ENCODE measurements at places on chromosomes 12 and 14. TPM values are rescaled to one million over a fixed set of nuclear protein-coding genes. Genes with fewer than 3 reads are reported as not detected.

DNA sequence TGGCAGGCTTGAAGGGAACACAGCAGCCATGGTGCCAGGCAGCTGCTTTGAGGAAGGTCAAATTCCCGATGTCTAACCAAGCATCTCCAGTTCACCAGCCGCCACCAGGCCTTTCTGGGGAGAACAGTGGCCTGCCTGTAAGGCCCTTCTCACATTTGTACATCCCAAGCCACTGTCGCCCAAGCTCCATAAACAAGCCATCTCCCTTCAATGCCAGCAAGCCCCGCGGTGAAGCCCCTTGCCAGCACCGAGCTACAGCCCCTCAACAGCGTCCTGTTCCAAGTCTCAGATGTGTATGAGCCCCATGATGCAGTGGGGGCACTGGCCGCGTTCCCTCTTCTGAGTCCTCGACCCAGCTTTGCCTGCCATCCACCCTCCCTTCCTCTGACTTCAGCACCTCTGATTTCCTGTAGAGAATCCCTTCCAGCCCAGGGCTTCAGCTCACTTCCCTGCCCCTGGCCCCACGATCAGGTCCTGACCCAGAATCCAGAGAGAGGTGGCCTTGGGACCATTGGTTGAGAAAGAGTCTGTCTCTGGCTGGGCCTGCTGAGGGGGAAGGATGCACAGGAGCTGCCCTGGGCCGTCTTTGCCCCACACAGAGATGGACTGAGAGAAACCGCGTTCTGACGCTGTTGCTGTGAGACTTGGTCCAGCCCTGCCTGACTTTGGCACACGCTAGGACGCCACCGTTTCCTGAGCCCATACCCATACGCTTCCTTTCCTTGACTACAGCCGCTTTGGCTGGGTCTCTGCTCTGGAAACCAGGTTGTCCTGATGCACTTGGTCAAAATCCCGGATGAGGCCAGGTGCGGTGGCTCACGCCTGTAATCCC is 1.9 kb upstream of the MMP17 start:
- no peak for DNase-seq

GRCh38 chr12:117360551-117361346 is 677 bp downstream of the NOS1 start:
- no peak for DNase-seq

DNA sequence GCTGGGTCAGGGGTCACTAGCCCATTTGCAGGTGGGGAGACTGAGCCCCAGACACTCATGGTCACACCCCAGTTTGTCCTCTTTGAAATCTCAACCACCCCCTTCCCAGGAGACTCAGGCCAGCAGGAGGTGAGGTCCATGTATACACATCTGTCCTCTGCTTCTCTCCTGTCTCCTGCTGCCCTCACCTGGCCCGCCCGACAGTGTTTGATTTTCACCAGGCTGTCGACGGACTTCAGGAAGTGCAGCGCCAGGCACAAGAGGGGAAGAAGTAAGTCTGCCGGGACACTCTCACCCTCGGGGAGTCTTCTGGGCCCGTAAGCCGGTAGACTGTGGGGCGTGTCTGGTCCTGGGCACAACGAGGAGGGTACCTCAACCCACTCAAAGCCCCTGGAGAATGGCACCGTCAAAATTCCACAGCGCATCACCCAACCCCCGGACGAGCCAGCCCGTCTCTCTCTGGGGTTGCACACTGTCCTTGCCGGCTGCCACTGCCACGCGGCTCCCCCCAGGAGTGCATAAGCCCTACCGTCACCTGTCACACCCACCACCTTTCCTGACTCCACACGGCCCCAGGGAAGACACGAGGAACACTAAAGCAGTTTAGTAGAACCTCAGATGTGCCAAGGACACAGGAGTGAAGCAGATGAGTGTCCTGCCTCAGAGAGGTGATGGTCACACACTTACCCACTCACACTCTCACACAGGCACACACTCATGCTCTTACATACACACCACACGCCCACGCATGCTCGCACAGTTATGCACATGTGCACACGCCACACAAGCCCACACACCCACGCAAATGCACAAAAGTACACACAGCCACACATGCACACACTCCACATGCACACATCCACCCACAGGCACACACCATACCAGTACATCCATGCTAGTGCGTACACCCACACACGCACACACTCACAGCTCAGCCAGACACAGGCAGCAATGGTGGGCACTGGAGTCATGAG is 13.1 kb upstream of the SIVA1 start:
- DNase-seq: no peak

GRCh38 chr14:28759653-28760313 is 6.8 kb upstream of the FOXG1 start:
- DNase-seq: no peak

DNA sequence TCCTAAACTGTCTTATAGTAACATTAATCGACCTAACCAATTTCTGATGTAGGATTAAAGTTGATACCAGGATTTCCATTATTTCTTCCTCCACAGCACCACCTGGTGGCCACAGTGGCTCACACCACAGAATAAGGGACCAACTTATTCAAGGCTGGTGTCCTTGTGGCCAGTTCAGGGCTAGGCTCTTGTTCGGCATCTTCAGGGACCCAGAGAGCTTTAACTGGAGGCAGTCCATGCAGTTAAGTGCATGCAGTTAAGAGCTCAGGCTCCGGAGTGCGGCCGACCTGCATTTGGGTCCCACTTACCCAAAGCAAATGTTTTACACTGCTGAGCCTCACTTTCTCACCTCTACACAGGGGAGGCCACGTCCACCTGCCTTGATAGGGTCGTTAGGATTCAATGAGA is 42.0 kb upstream of the GPR68 start:
- DNase-seq: peak; percentile 82

The NPAS3 gene
- 0.10 TPM for total RNA-seq

The OTOGL gene
- total RNA-seq: 0.05 TPM

The CD63 gene
- total RNA-seq: 2,565 TPM

All from myocyte (in vitro differentiated cells).